ENCODE measurements at places on chromosomes 4 and X. TPM values are rescaled to one million over a fixed set of nuclear protein-coding genes. Genes with fewer than 3 reads are reported as not detected.

DNA sequence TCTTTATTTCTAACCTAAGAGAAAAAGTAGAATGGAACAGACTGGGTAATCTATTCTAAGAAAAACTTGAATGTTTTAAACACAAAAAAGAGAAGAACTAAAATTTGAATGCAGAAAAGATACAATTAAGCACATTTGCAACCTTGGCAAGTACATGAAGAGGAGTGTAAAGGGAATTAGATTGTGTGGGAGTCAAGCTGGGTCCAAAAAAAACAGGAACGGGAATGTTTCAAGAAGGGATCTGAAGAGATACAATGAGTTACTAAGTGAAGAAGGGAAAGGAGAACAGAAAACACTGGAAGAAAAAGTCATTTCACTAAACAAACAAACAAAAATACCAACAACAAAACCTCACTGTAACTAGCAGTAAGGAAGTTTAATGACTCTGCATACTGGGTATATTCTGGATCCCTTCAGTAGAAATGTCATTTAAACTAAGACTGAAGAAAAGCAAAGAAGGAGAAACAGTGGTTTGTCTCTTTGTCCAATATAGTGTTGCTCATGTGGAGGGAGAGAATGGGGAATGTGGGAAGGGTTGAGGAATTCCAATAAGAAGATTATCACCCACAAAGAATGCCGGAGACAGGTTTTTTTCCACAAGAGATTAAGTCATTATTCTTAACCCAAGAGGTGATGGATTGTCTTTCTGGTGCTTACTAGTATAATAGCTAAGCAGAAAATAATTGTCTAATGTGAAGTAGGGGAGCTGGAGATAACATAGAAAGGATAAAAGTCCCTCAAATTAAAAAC, 50.4 kb upstream of the PTPN13 start:
- DNase-seq, result no peak

TLR7 gene
- total RNA-seq, result not detected

DNA sequence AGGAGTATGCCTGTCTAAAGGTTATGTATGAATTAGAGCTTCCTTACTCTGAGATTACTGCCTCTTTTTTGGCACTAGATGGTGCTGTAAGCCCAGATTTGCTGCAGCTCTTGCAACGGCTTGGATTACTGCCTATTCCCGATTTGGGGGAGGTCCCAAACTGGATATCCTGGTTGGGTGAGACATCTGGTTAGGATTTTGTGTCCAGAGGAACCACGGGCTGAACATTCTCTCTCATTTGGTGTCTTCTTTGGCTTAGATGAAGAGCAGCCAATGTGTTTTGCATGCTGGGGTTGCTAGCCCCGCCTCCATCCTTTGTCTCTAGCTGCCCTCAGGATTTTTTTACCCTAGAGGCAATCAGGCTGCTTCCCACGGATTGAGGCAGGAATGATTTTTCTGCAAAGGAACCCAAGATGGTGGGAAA, 31.9 kb downstream of the F8A1 start:
- DNase-seq, result no peak

RBM46 gene
- total RNA-seq, result not detected

HAND2 gene
- total RNA-seq, result 26.0 TPM

DNA sequence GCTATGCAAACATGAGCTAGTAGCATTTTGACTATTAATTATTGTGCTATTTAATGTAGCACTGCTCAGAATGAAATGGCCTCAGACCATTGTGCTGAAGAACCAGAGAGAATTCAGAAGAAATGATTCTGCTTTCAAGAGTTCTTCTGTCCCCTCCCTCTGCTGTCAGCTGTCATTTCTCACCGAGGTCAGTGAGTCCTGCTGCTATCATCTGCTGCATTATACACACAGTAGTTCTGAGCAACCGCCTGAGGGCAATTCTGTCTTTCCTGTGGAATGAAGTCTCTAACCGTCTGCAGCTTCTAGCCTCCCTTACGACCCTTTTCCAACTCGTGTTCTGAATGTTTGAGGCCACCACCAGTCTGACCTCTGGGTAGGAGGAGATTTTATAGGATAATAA, 249.4 kb downstream of the HNRNPD start:
- DNase-seq, result no peak

- no peak for DNase-seq
These were observed 4.8 kb upstream of the CXCL13 start for GRCh38 chr4:77600521-77601451.
